Stimulated activated CD4-positive, alpha-beta T cell treated with anti-CD3 and anti-CD28 coated beads, Interleukin-15, amount 100 ng/mL, for 24 hours (primary cell): ENCODE measurements at places on chromosomes 7 and 10.

- DNase-seq, result no peak
Observed at GRCh38 chr10:20971901-20972300, 74.8 kb upstream of the NEBL start.

DNA sequence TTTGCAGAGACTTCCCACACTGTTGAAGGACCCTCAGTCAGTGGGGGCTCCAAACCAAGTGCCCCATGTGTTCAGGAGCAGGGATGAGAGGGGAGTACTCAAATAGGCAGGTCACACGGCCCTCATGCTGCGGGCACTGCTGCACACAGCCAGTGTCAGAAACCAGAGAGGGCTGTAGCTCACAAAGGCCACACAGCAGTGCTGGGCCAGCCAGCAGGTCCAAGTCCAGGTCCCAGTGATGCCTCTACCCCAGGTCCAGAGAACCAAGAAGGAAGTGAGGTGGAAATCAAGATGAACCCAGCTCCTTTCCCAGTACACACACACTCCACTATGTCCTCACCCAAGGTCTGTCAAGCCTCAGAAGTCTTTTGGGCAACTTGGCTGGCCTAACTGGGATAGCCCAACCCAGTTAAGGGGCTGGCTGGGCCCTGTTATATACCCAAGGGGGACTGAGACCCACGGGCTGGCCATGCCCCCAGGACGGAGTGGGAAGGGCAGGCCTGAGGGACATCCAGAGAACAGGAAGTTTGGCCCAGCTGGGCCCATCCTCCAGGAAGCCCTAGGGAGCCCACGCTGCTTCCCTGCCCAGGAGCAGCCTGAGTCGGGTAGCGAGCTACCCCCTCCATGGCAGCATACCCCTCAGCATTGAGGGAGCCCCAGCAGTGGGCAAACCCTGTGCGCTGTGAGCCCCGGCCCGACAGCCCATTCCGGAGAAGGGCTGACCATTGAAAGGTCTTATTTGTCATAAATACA, 24.3 kb downstream of the GRID1 start:
- DNase-seq, result no peak

DNA sequence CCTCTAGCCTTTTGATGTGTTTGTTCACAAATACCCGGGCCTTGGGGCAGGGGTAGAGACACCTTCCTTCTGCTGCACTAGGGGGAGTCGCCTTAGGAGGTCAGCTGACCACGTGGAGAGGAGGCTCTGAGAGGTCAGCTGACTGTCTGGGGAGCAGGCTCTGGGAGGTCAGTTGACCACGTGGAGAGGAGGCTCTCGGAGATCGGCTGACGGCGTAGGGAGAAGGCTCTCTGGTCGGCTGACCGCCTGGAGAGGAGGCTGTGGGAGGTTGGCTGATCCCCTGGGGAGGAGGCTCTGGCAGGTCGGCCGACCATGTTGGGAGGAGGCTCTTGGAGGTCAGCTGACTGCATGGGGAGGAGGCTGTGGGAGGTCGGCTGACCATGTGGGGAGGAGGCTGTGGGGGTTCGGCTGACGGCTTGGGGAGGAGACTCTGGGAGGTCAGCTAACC, 59.6 kb upstream of the LYZL1 start:
- no peak for DNase-seq

- DNase-seq, result no peak
Observed at GRCh38 chr7:159071260-159071659, 73.4 kb downstream of the VIPR2 start.

GRCh38 chr10:78600121-78600665, 468.6 kb upstream of the ZMIZ1 start:
- no peak for DNase-seq

DNA sequence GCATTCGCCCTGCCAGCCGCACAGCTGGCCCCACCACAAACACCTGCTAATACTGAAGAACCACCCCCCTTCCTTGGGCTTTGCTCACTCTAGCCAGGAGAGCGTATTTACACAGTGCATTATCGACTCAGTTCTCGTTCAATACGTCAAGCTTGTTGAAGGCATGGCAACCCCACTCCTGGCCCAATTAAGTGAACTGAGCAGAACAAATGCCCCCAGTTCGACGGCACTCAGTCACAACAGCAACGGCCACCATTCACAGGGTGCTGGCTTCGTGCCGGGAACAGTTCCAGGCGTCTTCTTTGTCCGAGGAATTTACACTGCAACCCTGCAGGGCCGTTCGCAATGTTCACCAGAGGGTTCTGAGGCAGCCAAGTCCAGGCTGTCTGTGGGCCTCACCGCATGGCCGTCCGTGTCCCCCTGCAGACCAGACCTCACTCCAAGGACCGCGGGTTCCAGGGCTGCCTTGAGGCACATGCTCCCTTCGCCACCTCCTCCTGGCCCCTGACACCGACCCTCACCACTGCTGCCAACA, 175.3 kb downstream of the DIP2C start:
- DNase-seq, result no peak

GRCh38 chr7:33262476-33262875, 133.1 kb downstream of the BBS9 start:
- DNase-seq, result no peak

GRCh38 chr10:88838766-88839350, 12.8 kb downstream of the ANKRD22 start:
- no peak for DNase-seq

DNA sequence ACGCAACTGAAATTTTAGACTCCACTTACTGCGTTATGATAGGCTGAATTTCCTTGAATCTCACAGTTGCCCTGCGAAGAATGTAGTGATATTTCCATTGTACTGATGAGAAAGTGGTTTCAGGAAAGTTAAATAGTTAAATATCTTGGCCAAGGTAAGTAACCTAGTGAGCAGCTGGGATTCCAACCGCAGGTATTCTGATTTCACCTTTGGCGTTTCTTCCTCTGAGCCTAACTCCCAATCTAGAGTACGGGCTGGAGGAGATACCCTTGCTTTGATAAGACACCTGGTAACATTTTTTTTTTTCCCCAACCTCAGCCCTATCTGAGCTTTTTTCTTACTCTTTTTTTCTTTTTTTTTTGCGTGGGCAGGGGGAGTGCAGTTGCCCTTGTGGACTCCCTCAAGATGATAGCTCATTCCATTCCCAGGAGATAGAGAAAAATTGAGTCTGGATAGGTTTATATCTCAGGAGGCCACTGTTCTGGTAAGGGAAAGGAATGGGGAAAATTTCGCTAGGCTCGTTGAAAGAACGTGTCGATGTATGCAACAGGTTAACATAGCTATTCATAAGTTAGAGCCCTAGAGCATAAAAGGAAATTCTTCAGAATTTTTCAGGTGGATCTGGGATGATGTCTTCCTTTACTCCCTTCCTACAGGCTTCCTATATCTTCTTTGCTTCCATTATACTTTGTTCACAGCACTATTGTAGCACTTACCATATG, 3.1 kb upstream of the TAS2R38 start:
- no peak for DNase-seq

GRCh38 chr10:71569775-71570588, 149.6 kb downstream of the C10orf105 start:
- peak; percentile 86 for DNase-seq

- no peak for DNase-seq
Observed at GRCh38 chr10:113304726-113305125, 248.1 kb upstream of the HABP2 start.

GRCh38 chr10:68096913-68097516, 12.3 kb upstream of the MYPN start:
- DNase-seq, result no peak

DNA sequence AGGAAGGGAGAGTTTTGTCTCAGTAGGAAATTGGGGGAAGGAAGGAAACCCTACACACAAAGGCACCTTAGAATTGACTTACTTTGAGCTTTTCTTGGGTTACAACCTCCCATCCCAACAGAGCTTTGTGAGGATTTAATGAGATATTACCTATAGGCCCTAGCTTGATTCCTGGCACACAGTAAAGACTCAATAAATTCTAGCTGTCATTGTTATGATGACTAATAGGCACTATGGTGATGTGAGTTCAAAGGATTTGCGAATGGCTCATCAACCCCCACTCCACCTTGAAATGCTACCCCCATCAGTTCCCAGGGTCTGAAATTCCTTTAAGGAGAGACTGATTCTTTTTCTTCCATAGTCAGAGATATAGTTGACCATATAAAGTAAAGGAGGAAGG, 67.9 kb upstream of the SMNDC1 start:
- DNase-seq, result no peak

- peak; percentile 34 for DNase-seq
Observed at GRCh38 chr7:140304191-140304799, 94.0 kb downstream of the SLC37A3 start.

DNA sequence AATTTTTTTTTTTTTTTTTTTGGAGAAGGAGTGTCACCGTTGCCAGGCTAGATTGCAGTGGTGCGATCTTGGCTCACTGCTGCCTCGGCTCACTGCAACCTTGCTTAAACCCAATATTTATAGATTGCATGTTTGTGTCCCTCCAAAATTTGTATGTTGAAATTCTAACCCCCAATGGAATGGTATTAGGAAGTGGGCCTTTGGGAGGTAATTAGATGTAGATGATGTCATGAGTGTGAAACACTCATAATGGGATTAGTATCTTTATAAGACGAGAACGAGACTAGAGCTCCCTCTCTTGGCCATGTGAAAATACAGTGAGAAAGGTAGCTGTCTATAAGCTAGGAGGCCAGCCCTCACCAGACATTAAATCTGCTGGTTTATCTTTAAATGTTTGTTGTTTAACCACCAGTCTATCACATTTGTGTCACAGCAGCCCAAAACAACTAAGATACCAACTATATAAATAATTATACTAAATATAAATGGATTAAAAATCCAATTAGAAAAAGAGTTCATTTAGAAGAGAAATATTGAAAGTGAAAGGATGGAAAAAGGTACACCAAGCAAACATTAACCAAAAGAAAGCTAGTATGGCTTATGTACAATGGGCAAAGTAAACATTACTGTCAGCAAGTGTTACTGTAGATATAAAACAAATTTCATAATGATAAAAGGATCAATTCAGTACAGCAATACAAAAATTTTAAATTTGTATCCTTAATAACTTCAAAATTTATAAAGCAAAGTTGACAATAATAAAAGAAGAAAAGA, 9.3 kb downstream of the TCAF1 start:
- no peak for DNase-seq

- DNase-seq, result no peak
Observed at GRCh38 chr10:87960230-87960629, 96.8 kb downstream of the PTEN start.
